ENCODE measurements at places on chromosomes 6 and 20.

- DNase-seq: no peak
Observed at GRCh38 chr6:12297363-12298016, 7.3 kb downstream of the EDN1 start.

DNA sequence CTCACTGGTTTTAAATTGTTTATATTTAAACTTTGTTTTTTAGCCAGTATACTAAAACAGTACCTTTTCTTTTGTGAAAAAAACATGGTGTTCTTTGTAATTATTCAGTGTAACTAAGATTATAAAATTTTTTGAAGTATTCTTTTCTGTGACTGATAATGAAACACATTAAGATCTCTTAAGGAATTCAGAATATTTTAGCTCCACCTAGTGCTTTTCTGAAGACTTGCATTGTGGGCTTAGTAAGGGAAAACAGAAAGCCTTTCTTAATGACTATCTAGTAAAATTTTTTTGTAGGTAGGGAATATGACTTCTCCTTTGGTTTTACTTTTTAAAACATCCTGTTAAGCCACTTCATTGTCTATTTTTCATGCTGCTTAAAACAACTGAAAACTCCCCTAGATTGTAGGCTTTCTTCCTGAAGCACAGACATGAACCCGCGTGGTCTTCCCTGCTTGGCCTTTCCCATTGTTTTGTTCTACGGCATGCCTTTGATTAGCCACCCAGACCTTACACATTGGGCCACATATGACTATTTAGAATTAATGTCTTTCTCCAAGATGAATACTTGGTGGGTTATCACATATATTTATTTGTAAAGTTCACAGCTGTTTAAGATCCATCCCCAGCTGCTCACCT, 72.1 kb downstream of the AFDN start:
- DNase-seq: no peak

DNA sequence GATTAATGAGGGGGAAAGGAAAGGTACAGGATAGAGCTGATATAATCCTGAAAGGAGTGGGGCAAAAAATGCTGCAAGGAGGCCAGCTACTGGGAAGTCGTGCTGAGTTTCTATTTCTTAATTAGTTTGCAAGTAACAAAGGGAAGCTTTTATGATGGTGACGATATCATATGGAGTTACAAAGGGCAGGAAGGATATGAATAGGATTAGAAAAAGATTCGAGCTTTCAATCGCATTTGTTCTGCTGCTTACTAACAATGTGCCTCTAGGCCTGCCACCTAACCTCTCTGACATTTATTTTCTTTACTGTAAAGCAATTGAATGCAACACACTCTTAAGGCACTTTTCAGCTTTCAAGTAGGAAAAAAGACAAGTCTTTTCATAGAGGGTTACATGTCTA, 219.2 kb downstream of the CLVS2 start:
- no peak for DNase-seq

- no peak for DNase-seq
Observed at GRCh38 chr20:11158146-11158545, 484.3 kb upstream of the JAG1 start.

Data from activated naive CD4-positive, alpha-beta T cell (primary cell).